ENCODE measurements at places on chromosomes 1 and 21. TPM values are rescaled to one million over a fixed set of nuclear protein-coding genes. Genes with fewer than 3 reads are reported as not detected.

The LIPI gene
- not detected for total RNA-seq

The FUBP1 gene
- total RNA-seq = 97.9 TPM

The SMAP2 gene
- 17.3 TPM for total RNA-seq

The PGBD5 gene
- 0.20 TPM for total RNA-seq

The EVA1B gene
- total RNA-seq = 131 TPM

The BNIPL gene
- 0.26 TPM for total RNA-seq

The ANXA9 gene
- total RNA-seq = not detected

The OR2L3 gene
- not detected for total RNA-seq

The PROK1 gene
- not detected for total RNA-seq

The KRTAP8-1 gene
- total RNA-seq = not detected

The TENT5C gene
- total RNA-seq = 1.5 TPM

The MAP10 gene
- total RNA-seq = 0.85 TPM

The OR2L5 gene
- total RNA-seq = not detected

The GBP4 gene
- 0.66 TPM for total RNA-seq

The AMY1A gene
- not detected for total RNA-seq

The EEIG2 gene
- 18.0 TPM for total RNA-seq

The HRNR gene
- not detected for total RNA-seq

The TRIM45 gene
- total RNA-seq = 1.9 TPM

The NT5C1A gene
- not detected for total RNA-seq

The NTMT2 gene
- not detected for total RNA-seq

The TSPAN1 gene
- total RNA-seq = 0.73 TPM

The BCL2L15 gene
- 0.03 TPM for total RNA-seq

The CDKN2C gene
- total RNA-seq = 4.3 TPM

The NBPF10 gene
- total RNA-seq = 2.8 TPM

The LMX1A gene
- total RNA-seq = not detected

The AMY2A gene
- not detected for total RNA-seq

The TTC4 gene
- total RNA-seq = 17.9 TPM

The CCDC185 gene
- total RNA-seq = not detected

The SPRR1B gene
- total RNA-seq = not detected

The C1orf87 gene
- not detected for total RNA-seq

The HSF2BP gene
- total RNA-seq = 2.8 TPM

The IL20 gene
- not detected for total RNA-seq

The SYNC gene
- total RNA-seq = 44.2 TPM

The LAX1 gene
- total RNA-seq = 0.10 TPM

All from smooth muscle cell of the pulmonary artery (primary cell).